Activated T-helper 17 cell treated with anti-CD3 and anti-CD28 coated beads, Interleukin-2, amount 50 U/mL, for 72 hours (primary cell): ENCODE measurements at places on chromosomes 5 and 9. TPM values are rescaled to one million over a fixed set of nuclear protein-coding genes. Genes with fewer than 3 reads are reported as not detected.

Gene DUSP1
- 18.3 TPM for total RNA-seq

Gene LRRC26
- total RNA-seq, result not detected

Gene PLEKHG4B
- total RNA-seq, result not detected

Gene ADAMTS12
- total RNA-seq, result not detected

Gene HTR4
- total RNA-seq, result not detected

- H3K27ac ChIP-seq, result no peak overlapping the region
- peaks cover 10% of the 10 kb centered on the region for H3K27me3 ChIP-seq
- H3K4me1 ChIP-seq, result no peaks in the 10 kb centered on the region
- peaks cover 22% of the 10 kb centered on the region for H3K36me3 ChIP-seq
- no peak for ATAC-seq
Observed at GRCh38 chr5:58451732-58452565, 7.9 kb downstream of the PLK2 start.

GRCh38 chr9:8869812-8870211, 1070.2 kb upstream of the DMAC1 start:
- H3K36me3 ChIP-seq, result no peaks in the 10 kb centered on the region
- no peaks in the 10 kb centered on the region for H3K4me1 ChIP-seq
- H3K4me3 ChIP-seq, result no peak overlapping the region
- H3K27me3 ChIP-seq, result peaks cover 13% of the 10 kb centered on the region

DNA sequence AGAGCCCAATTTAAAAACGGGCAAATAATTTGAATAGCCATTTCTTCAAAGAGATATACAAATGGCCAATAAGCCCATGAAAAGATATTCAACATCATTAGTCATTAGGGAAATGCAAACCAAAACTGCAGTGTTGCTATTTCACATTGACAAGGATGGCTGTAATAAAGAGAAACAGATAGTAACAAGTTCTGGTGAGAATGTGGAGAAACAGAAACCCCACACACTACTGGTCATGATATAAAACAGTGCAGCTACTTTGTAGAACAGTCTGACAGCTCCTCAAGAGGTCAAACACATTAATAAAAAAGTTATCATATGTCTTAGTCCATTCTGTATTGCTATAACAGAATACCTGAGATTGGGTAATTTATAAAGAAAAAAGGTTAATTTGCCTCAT, 237.0 kb upstream of the GRAMD2B start:
- H3K27me3 ChIP-seq, result no peaks in the 10 kb centered on the region
- H3K36me3 ChIP-seq, result no peaks in the 10 kb centered on the region
- H3K27ac ChIP-seq, result no peak overlapping the region
- H3K4me3 ChIP-seq, result no peak overlapping the region
- H3K4me1 ChIP-seq, result no peaks in the 10 kb centered on the region
- ATAC-seq, result no peak

DNA sequence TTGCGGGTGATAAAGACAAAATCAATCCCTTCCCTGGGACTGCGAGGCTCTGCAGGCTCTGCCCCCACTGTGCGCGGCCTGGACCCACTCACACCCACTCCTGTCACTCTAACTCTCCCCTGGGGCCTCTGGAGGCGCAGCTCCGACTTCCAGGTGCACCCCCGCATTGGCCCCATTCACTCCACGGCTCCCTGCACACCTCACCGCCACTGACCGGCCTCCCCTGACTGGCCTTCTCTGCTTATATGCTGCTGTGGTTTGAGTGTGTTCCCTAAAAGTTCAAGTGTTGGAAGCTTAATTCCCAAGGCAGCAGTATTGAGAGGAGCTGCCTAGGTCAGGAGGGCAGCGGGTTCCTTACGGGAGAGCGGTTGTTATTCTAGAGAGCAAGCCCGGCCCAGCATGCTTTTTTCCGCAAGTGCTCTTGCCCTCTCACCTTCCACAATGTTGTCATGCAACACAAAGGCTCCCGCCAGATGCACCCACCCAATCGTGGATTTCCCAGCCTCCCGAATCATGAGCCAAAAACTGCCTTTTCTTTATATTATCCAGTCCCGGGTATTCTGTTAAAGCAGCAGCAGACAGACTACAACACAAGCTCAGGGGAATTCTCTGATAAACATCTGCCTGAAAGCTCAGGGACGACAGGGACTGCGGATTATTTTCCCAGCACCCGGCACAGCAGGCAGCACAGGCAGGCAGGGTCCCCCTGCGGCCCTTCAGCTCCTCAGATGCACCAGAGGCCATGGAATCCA, 73.5 kb upstream of the LRRTM2 start:
- H3K27me3 ChIP-seq, result no peaks in the 10 kb centered on the region
- no peak overlapping the region for H3K4me3 ChIP-seq
- no peak for ATAC-seq

GRCh38 chr5:139648205-139649081, at the start of gene CXXC5:
CXXC5 (plus strand) TSS chr5:139648349; CDS start chr5:139680524, 32,175 bp downstream.
- peaks cover 13% of the 10 kb centered on the region for H3K4me1 ChIP-seq
- peak within 1 kb of the TSS; percentile 75 for H3K4me3 ChIP-seq
- H3K27ac ChIP-seq, result no peak within 1 kb of the TSS
- H3K36me3 ChIP-seq, result peaks cover 5% of the 10 kb centered on the region
